Transverse colon (tissue), 4 donors: ENCODE measurements at places on chromosomes 12 and 14. TPM values are rescaled to one million over a fixed set of nuclear protein-coding genes. Genes with fewer than 3 reads are reported as not detected.

Gene LRP1-AS
- not detected for total RNA-seq

Gene KLRC2
- total RNA-seq = not detected

DNA sequence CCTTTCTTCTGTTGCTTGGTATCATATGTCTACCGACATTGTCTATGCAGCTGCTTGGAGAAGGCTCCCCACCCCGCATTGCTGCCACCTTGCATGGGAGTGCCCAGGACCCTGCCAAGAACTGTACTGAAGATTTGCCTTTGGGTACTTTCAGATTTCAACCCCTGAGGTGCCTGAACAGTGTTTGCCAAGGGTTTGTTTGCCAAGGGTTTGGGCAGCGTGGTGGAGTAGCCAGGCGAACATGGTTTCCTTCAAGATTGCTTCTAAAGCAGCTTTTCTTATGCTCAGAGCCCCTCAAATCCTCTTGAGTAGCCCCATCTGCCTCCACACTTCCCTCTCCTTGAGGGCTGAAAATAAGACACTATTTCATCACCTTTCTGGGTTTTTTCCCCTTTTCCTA is 25.3 kb upstream of the CRY1 start:
- DNase-seq = no peak

GRCh38 chr14:81091660-81092059 is 129.1 kb downstream of the GTF2A1 start:
- DNase-seq = no peak

Gene MSI1
- 7.5 TPM for total RNA-seq

GRCh38 chr12:77777274-77777673 is 53.4 kb upstream of the NAV3 start:
- no peak for DNase-seq

DNA sequence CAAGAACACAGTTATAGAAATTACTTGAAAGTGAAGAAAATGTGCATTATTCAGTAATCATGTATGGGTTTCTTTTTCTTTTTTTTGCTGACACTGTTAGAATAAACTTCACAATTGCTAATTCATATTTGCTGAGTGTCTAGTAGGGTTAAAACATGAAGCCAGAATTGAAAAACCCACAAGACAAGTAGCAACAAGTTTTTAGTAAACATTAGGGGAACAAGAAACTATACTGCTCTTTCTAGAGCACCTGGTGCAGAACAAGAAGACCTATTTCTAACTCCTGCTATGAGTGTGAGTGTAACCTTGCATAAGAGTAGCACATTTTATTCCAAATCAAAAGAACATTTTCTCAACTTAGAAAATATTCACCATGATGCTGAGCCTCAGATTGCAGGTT is 83.2 kb downstream of the ITPR2 start:
- DNase-seq = no peak

DNA sequence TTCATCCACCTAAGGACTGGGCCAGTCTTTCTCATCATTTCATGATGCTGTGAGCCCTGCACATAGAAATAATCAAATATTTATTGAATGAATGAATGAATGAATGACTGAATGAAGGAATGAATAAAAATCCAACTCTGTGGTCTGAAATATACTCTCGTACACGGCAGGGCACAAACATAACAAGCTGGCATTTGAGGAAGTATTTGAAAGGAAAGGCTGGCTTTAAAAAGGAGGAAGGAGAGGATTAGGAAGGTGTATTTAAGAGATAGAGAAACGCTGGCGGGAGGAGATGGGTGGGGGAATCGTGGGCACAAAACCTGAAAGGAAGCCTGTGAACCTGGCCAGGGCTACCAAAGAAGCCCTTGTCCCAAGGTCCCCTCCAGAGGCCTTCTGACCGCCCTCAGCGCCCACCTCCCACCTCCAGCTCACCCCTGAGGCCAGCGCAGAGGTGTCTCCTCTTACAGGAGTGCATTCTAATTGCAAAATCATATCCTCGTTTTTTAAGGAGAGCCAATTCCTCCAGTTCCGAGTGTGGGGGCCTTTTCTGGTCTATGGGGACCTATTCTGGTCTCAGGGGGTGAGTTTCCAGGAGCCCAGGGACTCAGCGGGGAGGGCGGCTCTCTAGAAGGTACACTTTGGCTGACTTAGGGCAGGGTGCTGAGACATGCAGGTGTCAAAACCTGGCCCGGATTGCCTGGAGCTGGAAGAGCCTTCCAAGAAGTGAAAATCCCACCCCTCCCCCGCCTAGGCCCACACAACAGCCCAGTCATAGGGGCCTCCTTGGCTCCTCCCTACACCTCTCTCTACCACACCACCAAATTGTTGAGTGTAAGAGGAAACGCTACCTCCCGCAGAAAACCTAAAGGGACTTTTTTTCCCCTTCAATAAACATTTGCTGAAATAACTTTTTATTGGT is 8.7 kb upstream of the JDP2 start:
- peak; percentile 84 for DNase-seq

DNA sequence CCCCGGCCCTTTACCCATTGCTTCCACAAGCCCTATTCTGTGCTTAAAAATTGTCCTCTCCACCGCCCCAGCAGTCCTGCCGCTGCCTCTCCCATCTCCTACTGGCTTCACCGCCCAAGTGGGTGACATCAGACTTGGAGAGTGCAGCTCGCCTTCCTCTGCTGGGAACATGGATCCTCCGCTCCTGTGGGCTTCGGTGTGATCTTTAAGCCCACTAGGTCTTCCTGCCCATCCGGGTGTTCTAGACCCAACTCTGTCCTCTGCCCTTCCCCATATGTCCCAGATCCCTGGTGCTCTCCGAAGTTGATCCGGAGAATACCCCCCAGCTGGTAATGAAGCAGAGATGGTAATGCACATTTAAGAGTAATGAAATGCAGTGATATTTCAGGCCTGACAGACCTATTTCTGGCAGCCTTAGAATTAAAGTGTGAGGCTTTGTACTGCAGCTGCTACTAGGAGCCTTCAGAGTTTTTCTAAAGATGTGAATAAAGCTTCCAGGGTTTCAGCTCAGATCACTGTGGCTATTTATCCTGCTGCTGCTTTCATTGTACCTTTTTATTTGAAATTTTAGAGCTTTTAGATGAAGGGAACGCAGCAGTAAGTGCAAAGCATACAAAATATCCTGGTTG is 22.9 kb upstream of the CTDSP2 start:
- no peak for DNase-seq
